NCI-H774 (cell line): ENCODE measurements at places on chromosomes 5 and 9.

DNA sequence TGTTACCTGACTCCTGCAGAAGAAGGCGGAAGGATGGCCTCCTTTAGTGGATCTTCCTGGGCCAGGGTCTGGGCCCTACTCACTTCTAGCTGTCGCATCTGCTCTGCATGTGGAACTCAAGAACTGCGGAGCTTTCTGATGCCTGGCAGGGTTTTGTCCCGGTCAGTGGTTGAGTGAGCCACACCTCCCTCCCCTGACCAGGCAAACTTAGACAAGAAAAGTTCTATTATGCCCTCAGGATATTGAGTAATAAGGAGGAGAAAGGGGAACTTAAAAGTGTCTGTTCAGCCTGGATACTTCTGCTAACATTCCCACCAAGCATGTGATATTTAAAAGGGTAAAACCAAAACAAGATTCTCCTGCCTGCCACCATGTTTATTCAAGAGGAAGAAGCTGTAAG is at the start of gene FYB1:
TSS of gene FYB1 (minus strand) at position 127 of the 400 bp plus-strand sequence. CDS start 16,603 bp downstream, outside the sequence.
- no peak for DNase-seq

- no peak for DNase-seq
These were observed 7.0 kb upstream of the SYNPO start for GRCh38 chr5:150633429-150633828.

GRCh38 chr5:50653946-50654345 is 12.5 kb upstream of the PARP8 start:
- DNase-seq = no peak

DNA sequence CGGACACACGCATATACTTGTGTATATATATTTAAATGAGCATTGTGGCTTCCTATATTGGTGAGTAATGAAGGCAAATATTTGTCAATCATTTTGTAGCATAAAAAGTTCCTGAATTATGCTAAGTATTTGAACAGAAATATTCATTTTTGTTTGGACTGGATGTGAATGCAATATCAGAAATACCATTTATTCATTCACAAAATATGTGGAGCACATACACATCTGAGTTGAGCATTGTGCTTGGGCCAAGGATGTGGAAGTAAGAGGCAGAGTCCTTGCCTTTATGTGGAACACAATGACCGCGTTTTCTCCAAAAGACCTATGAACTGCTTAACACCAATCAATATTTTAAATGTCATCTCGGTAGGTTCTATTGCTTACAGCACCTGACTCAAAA is 1086.5 kb downstream of the NR2F1-AS1 start:
- no peak for DNase-seq

DNA sequence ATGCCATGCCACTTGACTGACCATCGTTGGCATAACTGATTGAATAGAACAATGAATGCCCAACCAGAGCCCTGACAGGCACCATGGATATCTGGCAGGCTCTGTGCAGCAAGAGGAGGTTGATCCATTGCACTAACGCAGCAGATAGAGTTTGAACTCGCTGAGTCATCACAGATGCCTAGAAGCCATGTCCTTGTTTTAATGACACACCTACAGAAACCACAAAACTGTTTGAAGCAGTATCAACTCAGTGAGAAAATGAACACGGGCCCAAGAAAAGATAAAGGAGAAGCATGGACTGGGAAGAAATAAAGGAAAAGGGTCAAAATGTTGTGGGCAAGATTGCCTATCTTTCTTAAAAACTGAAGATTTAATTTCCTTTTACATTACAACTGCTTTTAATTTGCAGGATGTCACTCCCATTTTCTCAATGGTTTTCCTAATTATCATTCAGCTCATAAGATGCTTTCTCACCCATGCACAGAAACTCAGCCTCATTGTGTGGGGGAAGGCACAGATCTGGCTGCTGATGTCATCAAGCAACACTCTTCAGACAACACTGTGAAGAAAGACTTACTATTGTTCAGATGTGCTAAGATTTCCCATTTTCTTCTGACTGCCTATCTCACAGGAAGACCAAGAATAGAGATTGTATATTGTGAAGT is 129.0 kb downstream of the PIK3R1 start:
- DNase-seq = no peak

DNA sequence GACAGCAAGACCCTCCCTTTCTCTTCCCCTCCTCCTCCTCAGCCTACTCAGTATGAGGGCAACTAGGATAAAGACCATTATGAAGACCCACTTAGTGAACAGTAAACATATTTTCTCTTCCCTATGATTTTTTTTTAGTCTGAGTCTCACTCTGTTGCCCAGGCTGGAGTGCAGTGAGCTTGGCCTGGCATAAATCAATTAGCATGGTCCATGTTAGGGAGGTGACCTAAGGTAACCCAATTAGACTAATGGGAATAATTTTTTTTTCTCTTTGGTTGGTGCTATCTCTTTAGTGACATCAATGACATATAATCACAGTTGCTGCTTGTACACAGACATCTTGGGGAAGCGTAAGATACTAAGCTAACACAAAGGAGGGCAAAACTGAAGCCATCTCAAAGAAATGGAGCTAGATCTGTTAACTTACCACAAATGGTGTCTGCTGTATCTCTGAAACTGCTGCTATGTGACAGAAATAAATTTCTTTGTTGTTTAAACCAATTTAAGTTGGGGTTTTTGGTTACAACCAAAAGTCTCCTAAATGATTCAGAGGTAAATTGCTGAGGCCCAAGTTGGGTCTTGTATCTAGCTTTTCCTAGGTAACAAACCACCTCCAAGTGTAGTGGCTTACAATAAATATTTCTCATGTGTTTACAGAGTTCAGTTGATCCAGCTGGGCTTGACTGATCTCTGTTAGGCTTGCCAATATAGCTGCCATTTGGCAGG is 13.3 kb downstream of the PKD2L2 start:
- no peak for DNase-seq

- no peak for DNase-seq
These were observed 600.7 kb upstream of the SGCD start for GRCh38 chr5:155726267-155726666.

DNA sequence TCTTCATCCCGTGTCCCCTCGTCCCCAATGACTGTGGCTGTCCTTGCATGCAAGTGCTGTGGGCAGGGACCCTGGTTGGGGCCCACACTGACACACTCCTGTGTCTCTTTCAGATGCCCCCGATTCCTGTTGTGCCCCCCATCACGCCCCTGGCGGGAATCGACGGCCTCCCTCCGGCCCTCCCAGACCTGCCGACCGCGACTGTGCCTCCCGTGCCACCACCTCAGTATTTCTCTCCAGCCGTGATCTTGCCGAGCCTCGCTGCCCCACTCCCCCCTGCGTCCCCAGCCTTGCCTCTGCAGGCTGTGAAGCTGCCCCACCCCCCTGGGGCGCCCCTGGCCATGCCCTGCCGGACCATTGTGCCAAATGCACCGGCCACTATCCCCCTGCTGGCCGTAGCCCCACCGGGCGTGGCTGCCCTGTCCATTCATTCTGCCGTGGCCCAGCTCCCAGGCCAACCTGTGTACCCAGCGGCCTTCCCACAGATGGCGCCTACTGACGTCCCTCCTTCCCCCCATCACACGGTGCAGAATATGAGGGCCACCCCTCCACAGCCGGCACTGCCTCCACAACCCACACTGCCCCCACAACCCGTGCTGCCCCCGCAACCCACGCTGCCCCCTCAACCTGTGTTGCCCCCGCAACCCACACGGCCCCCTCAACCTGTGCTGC is 75.0 kb downstream of the WNK2 start:
- no peak for DNase-seq

- DNase-seq = no peak
These were observed 39.3 kb upstream of the SHB start for GRCh38 chr9:38108326-38108725.

DNA sequence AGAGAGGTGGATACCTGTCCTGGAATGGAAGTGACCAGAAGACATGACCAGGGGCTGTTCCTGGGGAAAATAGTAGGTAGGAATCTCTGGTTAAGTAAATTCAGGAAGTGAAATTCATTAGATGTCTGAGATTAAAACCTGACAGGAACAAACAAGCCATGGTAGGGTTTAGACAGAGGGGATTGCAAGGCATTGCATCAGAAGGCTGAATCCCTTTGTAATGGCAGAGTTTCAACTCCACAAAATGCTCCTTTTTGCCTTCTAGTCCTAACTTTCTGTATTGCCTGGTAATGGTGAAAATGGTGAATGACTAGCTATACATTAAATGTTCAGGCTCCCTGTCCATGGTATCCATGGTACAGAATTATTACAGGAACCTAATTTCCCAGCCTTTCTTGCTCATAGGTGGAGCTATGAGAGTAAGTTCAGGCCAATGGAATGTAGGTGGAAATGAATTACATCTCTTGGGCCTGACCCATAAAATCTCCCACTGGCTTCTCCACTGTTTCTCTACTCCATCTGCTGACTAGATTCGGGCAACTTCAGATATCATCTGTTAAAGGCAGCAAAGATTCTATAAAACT is 113.4 kb upstream of the CNTLN start:
- DNase-seq = no peak

- no peak for DNase-seq
These were observed 28.3 kb downstream of the ARHGEF28 start for GRCh38 chr5:73654171-73654811.

DNA sequence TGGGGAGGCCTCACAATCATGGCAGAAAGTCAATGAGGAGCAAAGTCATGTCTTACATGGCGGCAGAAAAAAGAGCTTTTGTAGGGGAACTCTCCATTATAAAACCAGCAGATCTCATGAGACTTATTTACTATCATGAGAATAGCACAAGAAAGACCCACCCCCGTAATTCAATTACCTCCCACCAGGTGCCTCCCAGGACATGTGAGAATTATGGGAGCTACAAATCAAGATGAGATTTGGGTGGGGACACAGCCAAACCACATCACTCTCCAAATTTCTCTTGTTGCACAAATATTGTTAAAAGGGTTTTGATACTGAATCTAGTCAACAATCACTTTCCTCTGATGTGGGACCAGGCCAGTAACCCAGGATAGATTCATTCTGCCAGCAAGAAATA is 1176.1 kb downstream of the CDH9 start:
- DNase-seq = no peak

- DNase-seq = no peak
These were observed 64.9 kb downstream of the RALGPS1 start for GRCh38 chr9:126979461-126979860.

DNA sequence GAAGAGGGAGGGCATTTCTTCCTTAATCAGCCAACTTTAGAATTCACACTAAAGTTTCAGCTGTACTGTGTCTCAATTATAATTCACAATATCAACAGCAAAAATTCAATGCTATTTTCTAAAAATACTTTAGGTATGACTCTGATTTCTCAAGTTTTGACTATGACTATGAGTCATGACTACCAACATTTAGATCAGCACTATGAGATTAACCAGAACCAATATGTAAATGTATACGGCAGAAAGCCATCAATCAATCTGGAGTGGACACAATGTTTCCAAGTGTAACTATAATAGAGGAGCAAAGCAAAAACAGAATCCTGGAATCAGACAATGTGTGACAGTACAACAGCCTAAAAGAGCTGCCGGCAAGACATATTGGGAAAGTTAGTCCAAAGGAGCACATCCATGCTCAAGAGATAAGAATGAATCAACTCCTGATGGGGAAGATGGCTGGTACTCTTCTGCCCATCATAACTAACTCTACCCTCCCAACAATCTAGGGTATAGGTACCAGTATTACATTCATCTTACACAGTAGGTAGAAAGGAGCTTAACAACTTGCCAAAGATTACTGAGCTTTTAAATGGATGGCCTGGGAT is 294.4 kb downstream of the SEMA5A start:
- no peak for DNase-seq

- DNase-seq = no peak
These were observed 53.7 kb downstream of the ZNF622 start for GRCh38 chr5:16411741-16412455.

DNA sequence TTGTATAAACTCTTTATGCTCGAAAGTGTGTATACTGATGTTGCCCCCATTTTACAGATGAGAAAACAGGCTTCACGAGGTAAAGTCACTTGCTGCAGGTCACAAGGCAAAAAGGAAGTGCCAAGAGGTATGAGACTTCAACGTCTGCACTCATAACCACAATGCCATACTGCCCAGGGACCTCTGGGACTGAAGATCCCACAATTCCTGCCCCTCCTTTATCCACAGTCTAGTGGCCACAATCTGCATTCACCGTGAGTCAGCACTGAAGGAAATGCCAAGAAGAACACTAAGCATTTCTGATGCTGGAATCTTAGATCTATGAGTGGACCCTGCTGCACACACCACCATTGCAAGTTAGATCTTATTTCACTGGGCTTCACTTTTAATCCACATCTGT is 37.3 kb downstream of the MED27 start:
- DNase-seq = no peak

DNA sequence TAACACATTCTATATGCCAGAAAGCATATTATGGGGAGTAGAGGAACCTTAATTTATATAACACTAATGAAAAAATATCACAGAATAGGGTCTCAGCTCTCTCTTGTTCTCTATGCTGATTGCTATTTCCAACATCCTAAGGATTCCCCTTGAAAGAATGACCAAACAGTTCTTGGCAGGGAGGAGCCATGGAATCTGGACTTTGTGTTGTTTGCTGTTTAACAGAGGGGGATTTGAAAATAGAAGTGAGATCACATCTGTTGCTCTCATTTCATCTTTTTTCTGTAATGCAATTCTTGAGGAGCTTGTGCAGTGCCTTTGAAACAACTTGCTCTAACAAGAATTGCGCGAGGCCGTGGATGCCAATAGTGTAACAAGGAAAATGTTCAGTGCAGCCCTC is 755.3 kb downstream of the TLE1 start:
- DNase-seq = no peak

GRCh38 chr5:85205430-85205829 is 820.8 kb upstream of the EDIL3 start:
- no peak for DNase-seq

DNA sequence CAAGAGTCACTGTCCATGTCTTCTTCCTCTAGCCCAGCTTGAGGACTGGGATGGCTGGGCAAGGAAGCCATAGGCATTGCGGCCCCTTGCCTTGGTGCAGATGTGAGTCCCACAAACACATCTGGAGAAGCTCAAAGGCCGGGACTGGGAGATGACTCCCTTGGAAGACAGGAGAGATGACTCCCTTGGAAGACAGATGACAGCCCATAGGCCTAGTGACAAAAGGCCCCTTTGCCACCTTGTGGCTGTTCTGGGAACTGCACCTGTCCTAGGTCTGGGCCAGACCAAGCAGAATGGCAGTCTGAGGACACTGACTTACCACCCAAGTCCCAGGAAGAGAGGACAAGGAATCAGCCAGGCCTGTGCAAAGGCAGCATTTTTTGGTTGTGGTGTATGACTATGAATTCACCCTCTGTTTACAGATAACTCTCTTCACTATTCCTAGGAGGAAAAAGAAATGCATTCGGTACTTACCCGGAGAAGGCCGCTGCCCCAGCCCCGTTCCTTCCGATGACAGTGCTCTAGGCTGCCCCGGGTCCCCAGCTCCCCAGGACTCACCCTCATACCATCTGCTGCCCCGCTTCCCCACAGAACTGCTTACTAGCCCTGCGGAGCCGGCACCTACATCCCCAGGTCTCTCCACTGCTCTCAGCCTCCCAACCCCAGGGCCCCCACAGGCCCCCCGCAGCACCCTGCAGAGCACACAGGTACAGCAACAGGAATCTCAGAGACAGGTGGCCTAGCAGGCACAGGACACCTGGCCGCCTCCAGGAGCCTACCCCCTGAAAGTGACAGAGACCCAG is 30.8 kb downstream of the SKP1 start:
- DNase-seq = no peak
